M059J (cell line): ENCODE measurements at places on chromosomes 2 and 18.

GRCh38 chr2:42102024-42102590 lies 54.3 kb downstream of the PKDCC start:
- peak; percentile 65 for DNase-seq

DNA sequence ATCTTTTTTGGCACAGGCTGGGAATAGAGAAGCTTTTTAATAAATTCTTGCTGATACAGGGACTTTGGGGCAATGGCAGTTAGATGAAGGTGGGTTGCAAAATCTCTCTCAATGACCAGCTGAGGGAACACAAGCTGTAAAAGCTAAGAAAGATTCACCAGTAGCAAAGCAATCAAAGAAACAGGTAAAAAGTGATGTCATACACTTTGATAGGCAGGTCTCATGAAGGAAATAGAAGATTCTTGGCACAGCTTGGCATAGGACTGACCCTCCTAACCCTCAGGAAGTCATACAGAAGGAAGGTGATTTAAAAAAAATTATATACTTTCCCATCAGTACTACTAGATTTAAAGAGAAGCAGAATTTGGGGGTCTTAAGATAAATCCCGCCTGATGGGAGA lies 263.6 kb downstream of the LPIN1 start:
- no peak for DNase-seq

GRCh38 chr2:157777427-157777826 lies 98.7 kb downstream of the ACVR1 start:
- DNase-seq: peak; percentile 50

GRCh38 chr18:37769826-37770225 lies 204.2 kb upstream of the CELF4 start:
- no peak for DNase-seq

- DNase-seq: no peak
Measured at GRCh38 chr18:60664736-60665135, 292.2 kb upstream of the MC4R start.

DNA sequence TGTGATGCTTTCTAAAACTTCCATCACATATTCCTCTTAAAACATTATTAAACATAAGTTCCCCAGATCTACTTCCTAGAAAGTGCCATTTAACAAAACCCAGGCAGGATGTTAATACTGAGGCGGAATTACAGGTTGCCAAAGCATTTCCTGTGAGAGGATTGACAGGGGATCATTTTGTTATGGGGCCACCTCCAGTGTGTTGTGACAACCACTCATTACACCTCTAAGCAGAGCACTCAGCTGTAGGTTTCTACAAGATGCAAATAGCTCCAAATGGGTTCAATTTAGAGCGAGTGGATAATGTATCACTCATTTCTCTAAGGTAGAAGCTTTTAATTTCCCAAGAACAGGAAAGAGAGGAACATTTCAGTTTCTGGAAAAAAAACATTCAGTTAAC lies 1429.5 kb upstream of the ACVR2A start:
- no peak for DNase-seq

DNA sequence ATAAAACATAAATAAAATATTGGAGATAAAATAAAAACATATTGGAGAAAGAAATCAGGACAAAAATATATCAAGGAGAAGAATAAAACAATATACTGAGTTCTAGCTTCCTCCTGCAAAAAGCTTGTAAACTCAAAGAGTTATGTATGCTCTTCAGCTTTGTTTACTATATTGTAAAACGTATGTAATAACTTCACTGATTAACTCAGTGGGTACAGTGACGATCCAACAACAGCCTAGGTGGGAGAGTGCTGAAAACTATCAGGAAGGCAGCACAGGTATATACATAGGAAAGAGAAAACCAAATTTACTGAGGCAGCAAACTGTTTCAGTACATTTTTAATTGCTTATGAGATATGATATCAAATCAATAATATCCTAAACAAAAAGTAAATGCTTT lies 8.3 kb downstream of the DSC2 start:
- no peak for DNase-seq

- DNase-seq: no peak
Measured at GRCh38 chr2:198106621-198107385, 302.4 kb downstream of the PLCL1 start.

GRCh38 chr2:160918906-160919503 lies 241.2 kb upstream of the TANK start:
- peak; percentile 60 for DNase-seq

- peak; percentile 35 for DNase-seq
Measured at GRCh38 chr18:24601585-24601984, 141.1 kb downstream of the HRH4 start.

- no peak for DNase-seq
Measured at GRCh38 chr2:231300020-231300721, 95.3 kb upstream of the B3GNT7 start.

GRCh38 chr2:146119586-146119985 lies 1599.7 kb upstream of the ZEB2 start:
- no peak for DNase-seq
